ENCODE measurements at places on chromosomes 16 and 17. TPM values are rescaled to one million over a fixed set of nuclear protein-coding genes. Genes with fewer than 3 reads are reported as not detected.

GRCh38 chr16:21684199-21684598, 20.4 kb downstream of the OTOA start:
- peaks cover 8% of the 10 kb centered on the region for H3K27me3 ChIP-seq
- no peaks in the 10 kb centered on the region for H3K4me1 ChIP-seq
- H3K4me3 ChIP-seq = no peak overlapping the region

BCL6B gene
- 0.12 TPM for polyA plus RNA-seq

TBC1D3C gene
- polyA plus RNA-seq = not detected

- H3K4me1 ChIP-seq = no peaks in the 10 kb centered on the region
- DNase-seq = peak; percentile 48
- no peaks in the 10 kb centered on the region for H3K27me3 ChIP-seq
- H3K36me3 ChIP-seq = peaks cover 20% of the 10 kb centered on the region
These were observed 21.2 kb upstream of the LGALS9 start for GRCh38 chr17:27609611-27610303.

NOTUM gene
- not detected for polyA plus RNA-seq

DNA sequence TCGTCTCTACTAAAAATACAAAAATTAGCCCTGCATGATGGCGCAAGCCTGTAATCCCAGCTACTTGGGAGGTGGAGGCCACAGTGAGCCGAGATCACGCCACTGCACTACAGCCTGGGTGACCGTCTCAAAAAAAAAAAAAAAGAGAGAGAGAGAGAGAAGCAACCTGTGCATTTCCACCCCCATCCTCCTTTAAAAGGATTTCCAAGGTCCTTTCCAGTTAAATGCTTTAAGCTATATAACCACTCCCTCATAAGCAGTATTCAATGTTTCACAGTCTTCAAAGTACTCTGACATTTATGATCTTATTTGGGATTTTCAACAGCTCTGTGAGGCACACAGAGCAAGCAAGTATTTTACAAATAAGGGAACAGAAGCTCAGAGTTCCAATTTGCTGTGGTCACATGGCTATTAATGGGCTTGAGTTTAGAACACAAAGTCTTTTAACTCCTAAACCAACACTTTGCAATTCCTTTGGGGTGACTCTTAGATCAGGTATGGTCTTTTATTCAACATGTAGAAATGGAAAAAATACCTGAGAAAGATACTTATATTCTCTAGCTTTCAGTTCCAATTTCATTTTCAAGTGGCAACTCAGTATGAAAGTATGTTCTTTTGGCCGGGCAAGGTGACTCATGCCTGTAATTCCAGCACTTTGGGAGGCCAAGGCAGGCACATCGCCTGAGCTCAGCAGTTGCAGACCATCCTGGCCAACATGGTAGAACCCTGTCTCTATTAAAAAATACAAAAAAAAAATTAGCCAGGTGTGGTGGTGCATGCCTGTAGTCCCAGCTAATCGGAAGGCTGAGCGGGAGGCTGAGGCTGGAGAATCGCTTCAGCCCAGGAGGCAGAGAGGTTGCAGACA, 31.3 kb downstream of the SPOP start:
- no peaks in the 10 kb centered on the region for H3K27me3 ChIP-seq
- no peak overlapping the region for H3K4me3 ChIP-seq
- no peaks in the 10 kb centered on the region for H3K4me1 ChIP-seq
- H3K36me3 ChIP-seq = no peaks in the 10 kb centered on the region
- no peak overlapping the region for H3K27ac ChIP-seq

DNA sequence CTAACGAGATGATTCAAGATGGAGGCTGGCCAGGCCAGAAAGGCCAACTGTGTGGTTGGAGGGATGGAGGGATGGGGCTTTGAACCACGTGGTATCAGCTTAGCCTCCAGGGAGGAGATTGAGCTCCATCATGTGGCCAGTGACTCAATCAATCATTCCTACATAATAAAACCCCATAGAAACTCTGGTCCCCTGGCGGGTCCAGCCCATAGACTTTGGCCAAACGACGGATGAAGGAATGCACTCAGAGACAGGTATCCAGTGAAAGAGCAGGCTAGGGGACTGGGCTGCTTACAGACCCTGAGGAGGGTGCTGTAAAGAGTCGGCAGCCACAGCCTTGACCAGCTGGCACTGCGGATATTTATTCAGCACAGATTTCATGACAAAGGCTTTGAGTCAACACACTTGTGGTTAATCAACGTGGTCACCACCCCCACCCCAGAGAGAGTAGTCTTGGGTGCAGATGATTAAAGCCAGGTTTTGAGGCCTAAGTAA, 308.7 kb upstream of the TNRC6C start:
- no peak for DNase-seq
- no peaks in the 10 kb centered on the region for H3K27me3 ChIP-seq
- no peaks in the 10 kb centered on the region for H3K4me1 ChIP-seq
- no peaks in the 10 kb centered on the region for H3K36me3 ChIP-seq
- H3K4me3 ChIP-seq = no peak overlapping the region

All from B cell (primary cell).